ENCODE measurements at places on chromosomes 5 and 9.

DNA sequence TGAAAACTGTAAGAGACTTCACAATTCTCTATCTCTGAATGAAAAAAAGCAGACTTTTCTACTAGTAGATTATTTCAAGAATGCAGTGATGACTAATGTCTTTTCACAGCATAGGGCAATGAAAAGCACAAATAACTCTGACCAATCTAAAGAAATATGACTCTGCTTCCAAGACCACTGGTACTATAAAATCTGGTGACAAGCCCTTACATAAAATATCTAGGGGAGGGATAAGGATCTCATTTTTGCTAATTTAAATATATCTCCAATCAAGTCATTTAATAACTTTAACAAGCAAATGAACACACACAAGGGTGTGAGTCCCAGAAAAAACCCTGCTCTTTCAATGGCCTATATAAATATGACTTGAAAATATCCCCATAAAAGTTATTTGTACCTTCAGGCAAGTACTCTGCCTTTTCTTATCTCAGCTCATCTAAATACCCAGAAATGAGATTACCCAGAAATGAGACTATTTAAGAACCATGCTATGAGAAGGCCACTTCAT lies 105.2 kb downstream of the GNAQ start:
- no peak for DNase-seq

DNA sequence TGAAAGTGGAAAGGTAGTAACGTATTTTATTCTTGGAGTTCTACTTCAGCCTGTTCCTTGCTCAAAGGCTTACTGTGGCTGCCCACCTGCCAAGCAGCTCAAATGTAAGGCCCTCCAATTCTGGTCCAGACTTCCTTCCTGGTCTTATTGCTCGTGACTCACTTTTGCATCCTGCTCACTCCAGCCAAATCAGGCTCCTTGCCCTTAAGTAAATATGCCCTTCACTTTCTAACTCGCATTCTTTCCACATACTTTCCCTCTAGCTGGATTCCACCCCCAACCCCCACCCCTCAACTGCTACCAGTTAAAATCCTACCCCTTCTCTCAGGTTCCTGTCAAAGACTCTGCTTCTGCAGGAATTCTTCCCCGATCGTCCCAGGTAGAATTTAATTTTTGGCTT lies 96.6 kb downstream of the GALNT10 start:
- no peak for DNase-seq

DNA sequence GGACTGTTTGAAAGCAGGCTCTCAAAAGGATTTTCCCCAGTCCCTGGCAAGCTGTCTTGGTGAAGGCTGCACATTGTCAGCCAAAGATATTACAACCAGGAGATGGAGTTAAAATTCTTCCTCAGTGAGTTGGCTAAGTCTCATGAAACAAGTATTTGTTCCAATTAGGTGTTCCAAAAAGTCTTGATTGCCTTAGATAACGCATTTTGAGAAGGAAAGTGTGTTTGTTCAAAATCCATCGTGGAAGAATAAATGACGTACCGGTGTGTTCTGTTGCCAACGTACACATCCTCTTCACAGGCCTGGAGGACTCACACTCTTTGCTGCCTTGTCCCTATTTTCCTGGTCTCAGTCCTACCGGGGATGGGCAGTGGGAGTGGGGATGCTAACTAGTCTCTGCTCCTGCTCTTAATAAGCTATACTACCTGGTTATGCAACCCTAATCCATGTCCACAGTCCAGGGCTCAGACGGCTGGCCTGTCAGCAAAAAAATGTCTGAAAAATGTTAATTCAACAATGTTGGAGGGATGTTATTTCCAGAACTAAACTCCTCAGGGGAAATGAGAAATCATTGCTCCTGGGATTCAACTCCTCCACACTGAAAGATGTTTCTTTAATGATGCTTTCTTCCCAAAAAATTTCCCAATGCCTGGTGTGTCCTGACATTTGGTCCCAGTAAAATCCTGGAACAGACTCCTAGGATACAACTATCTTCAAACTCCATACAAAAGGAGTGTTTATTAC lies 175.3 kb upstream of the KLF9 start:
- DNase-seq: no peak

DNA sequence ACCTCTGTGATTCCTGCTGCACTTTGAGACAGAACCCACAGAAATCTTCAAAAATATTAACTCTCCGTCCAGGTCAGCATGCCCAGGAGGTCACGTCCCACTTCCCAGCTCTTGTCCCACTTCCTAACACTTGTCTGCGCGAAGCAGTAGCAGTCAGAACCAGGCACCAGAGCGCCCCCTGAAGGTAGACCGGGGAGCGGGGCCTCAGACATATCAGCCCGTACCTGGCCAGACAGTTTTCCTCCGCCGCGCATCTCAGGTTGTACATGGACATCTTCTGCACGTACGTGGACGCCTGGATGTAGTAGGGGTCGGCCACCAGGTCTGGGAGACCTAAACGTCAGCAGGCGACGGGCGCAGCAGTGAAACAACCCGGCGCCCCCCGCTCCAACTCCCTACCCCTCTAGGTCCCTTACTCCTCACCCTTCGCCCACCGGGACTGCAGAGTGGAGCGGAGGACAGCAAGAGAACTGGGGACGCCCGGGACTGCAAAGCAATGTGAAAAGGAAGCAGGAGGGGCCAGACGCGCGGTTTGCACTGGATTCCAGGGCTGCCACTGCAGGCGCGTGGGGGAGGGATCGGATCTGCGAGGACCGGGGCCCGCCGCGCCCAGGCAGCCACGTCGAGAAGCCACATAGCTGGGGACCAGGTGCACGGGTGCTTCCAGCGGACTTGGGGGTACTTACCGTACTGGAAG lies 1.2 kb downstream of the LOX start:
- no peak for DNase-seq

DNA sequence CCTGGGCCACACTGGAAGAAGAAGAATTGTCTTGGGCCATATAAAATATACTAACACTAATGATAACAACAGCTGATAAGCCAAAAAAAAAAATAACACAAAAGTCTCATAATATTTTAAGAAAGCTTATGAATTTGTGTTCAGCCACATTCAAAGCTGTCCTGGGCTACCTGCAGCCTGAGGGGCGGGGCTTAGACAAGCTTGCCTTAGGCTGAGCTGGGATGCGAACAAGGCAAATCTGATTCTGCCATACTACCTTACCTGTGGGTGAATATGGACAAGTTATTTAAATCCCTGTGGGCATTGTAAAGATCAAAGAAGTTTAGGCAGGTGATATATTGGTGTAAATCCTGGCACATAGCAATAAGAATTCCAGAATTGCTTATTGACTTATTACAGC lies 212.3 kb upstream of the ATP10B start:
- no peak for DNase-seq

DNA sequence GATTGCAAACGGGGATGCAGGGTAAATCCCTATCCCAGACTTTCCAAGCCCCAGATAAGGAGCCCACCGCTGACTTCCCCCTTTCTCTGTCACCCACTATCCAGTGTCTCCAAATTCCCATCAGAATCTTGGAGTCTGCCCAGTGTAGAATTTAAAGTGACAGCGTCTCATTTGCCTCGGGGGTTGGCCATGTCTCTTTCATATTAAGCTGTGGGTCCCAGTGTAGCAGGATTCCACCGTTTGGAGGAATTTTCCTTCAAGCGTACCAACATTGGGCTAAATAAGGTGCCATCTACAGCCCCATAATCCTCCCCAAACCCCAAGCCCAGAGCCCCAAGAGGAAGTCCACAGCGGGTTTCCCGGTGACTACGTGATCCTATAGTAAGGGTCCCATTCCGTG lies 1.1 kb downstream of the BRINP1 start:
- no peak for DNase-seq

- DNase-seq: no peak
Measured at GRCh38 chr5:26326153-26326759, 712.1 kb downstream of the CDH9 start.

GRCh38 chr5:32123058-32123805 lies 50.9 kb downstream of the GOLPH3 start:
- DNase-seq: no peak

DNA sequence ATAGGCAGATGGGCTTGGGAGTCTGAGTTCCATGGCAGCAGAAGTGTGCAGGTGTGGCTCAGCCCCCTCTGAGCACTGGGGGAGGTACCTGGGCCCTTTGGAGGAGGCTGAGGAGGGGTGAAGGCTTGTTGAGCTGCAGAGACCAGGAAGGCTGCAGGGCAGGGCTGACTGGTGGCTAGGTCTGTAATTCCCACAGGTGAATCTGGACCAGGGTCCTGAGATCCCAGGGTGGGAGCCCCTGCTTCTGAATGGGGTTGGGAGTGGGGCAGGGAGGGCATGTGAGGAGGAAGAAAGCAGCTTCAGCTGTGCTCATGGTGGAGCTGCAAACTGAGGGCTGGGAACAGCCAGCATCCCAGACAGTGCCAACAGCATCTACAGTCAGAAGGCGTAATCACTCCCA lies 111.1 kb downstream of the CACNA1B start:
- DNase-seq: no peak

- no peak for DNase-seq
Measured at GRCh38 chr5:146510559-146511125, 5.3 kb downstream of the GPR151 start.

- no peak for DNase-seq
Measured at GRCh38 chr5:15500325-15501001, 483 bp downstream of the FBXL7 start.

- no peak for DNase-seq
Measured at GRCh38 chr5:123000731-123001130, 35.8 kb downstream of the PPIC start.

GRCh38 chr5:23461576-23461975 lies 45.8 kb upstream of the PRDM9 start:
- no peak for DNase-seq

GRCh38 chr5:86968301-86968753 lies 299.4 kb upstream of the RASA1 start:
- peak; percentile 28 for DNase-seq
